ENCODE measurements at places on chromosomes 11 and 22.
A peak's percentile ranks its signal among the peaks of the same experiment; 100 is the strongest.

GRCh38 chr11:34214961-34215805 lies 109.8 kb downstream of the NAT10 start:
- DNase-seq, result no peak

- no peak for DNase-seq
These were observed 15.7 kb upstream of the RASL10A start for GRCh38 chr22:29331213-29331612.

GRCh38 chr22:45224988-45225731 lies 15.5 kb downstream of the KIAA0930 start:
- no peak for DNase-seq

GRCh38 chr11:111538407-111539114 lies 2.0 kb upstream of the LAYN start:
- DNase-seq, result no peak

GRCh38 chr22:50470491-50470890 lies 4.3 kb downstream of the SBF1 start:
- DNase-seq, result no peak

DNA sequence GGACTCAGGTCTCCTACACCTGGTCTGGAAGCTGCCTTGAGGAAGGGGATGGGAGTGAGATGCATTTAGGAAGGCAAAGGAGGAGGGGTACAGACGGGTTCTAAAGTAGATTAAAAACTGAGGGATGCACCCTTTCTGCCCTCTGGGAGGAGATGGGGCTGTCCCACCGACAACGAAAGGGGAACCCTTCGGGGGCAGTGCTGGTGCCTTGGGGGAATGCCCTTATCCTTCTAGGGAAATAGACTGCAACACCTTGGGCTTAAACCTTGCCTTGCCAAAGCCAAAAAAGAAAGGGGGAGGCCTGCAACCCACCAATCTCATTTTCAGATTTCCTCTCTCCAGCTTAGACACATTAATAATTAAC lies 89.8 kb downstream of the PLEKHA7 start:
- DNase-seq, result no peak

DNA sequence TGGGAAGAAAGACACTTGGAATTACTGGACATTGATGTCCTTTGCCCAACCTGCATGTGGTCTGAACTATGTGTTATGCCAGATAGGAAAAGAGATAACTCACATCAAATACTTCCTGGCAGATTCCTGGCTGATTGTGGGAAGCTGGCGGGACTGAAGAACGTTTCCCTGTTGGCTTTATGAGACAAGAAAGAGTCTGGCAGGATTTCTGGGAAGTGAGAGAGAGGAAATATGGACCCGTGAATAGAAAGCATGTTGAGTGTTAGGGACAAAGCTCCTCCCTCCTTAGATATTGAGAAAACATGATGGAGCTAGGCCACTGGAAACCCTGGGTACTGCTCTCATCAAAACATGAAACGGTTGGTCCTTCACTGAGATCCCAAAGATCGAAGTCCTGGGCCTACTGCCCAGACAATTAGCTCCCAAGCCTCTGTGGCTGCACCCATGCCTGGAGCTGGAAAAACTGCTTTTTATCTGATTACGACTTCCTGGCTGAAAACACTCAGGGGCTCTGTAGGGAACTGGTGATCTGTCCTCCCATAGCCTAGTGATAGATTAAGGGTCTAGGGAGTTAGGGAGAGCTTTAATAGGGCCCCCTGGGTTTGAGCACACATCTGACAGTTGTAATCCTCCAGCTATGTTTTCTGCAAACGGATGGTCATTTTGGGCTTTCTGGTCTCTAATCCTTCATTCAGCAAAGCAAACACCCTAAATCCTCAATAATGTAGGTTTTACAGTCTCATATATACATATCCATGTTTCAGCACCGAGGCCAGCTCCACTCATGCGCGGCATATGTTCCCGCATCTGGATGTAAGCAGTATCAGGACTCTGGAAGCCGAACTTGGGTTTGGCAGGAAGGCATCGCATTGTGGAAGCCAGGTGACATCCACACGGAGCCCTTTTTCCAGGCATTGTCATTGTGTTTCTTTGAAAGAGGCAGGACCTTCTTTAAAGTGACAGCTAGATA lies 6.1 kb upstream of the B3GAT1 start:
- no peak for DNase-seq

DNA sequence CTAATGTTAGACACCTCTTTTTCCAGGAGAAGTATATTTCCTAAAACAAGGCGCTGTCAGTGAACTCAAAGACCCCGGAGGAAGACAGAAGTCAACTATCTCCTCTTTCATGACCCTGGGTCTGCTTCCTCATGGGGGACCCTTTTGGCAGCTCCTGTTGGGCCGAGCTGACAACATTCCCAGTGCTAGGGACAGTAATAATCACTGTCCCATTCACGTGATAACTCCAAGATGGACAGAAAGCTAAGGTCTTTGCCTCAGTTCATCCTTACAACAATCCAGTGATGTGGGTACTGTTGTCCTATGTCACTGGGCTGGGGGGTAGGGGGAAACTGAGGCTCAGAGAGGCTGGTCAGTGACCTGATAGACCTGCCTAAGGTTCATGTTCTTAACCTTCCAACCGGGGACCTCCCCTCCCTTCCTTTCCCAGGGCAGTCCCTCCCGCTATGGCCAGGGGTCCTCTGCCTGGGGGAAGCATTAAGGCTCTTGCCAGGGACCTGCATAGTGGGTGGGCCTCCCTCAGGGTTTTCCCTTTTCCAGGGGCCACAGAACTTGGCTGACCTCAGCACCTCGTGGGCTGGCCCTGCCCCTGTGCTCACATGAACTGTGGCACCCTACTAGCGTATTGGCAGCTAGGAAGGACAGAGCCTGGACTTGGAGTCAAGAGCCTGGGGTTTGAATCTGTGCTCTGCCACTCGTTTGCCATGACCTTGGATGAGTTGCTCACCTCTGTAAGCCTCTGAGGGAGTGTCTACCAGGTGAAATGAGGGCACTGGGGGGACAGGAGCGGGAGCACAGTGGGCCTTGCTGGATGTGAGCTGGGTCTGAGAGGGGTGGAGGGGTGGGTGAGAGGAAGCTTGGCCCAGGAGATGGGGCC lies 53.6 kb downstream of the LRRC32 start:
- DNase-seq, result no peak

DNA sequence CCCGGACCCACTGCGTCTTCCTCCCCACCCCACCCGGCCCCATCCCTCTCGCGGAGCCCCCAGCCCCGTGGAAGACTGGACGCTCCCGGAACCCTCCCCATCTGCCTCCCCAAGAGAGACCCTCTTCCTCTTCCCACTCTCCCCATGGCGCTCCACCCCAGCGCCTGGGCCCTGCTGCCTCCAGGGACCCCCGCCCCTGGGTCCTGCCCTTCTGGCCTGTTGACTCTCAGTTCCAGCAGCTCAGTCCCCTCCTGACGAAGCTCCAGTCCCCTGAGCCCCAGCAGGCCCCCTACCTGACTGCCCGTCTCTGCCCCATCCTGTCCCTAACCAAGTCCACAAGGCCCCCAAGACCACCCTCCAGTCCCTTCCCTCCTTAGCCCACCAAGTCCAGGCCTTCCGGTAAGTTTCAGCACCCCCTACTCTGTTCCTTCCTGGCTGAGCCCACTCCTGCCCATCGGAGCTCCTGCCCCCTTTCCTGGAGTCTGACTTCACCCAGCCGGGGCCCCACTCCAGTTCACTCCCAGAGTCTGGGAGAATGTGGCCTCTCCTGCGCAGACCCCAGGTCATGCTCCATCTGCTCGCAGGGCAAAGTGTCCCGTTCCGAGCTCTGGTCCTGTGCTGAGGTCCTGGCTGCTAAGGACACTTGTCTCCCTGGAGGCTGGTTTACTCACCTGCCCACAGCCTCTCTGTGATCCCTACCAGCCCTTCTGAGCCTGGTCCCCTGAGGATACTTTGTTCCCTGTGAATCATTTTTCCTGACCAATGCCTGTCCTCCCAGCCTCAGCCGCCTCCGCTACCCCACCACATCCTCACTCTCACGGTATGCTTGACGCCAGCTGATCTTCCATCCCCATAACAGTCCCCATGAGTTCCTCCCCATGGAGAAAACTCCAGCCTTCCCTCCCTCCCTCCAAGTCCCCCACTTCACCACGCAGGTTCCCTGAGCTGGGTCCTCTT lies 722 bp downstream of the IFITM10 start:
- DNase-seq, result no peak

GRCh38 chr11:31620434-31620833 lies 110.9 kb downstream of the ELP4 start:
- no peak for DNase-seq

DNA sequence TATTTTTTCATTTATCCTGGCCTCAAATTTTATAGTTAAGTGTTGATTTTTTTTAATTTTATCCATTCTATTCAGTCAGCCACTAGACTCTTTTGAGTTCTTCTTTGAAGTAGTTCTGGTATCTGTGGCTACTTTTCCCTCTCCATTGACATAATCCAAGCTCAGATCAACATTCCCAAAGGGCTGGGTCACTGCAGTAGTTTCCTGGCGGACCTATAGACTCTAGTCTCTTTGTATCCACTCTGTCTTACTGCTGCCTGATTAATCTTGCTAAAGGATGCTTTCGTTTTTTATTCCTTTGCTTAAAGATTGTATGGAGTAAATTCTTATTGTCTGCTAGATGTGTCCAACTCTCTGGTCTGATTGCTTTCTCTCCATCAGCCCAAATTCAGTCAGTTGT lies 87.6 kb downstream of the UVRAG start:
- DNase-seq, result no peak

- no peak for DNase-seq
These were observed 8.9 kb downstream of the RASGRP2 start for GRCh38 chr11:64734811-64735724.

DNA sequence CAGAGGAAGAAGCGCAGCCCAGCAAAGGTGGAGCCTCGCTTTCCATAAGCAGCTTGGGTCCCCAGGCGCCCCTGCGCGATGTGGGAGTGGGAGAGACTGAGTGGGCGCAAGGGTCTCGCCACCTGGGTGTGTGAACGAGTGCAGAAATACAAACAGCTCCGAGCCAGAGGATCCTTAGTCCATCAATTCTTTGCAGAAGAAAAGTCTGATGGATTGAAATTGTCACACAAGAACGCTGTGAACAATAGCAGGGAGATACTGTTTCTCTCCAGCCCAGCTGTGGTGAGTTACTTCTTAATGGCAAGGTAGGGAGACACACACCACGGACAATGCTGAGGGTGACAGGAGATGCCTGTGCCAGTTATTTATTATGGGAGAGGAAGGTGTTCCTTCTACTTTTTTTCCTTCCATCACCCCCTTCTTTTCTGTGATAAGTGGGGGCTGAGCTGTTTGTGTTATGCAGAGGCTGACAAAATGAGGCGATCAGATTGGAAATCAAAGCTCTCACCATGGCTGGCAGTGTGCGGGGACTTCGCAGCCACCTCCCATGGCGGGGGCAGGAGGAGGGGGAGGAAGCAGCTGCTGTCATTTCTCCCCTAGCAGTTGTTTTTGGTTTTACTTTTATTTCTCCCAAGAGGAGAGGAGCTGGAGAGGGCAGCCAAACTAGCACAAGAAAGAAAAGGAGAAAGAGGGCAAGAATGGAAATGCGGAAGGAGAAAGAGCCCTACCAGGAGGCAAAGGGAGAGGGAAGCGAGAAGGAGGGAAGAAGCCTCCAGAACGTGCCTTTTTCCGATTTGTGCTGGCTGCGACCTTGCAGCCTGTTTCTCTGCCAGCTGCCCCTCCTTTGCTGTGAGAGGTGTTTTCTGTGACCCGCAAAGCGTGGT lies 755.8 kb downstream of the NTM start:
- DNase-seq, result no peak

- DNase-seq, result no peak
These were observed 21.4 kb upstream of the STK33 start for GRCh38 chr11:8615291-8616032.

DNA sequence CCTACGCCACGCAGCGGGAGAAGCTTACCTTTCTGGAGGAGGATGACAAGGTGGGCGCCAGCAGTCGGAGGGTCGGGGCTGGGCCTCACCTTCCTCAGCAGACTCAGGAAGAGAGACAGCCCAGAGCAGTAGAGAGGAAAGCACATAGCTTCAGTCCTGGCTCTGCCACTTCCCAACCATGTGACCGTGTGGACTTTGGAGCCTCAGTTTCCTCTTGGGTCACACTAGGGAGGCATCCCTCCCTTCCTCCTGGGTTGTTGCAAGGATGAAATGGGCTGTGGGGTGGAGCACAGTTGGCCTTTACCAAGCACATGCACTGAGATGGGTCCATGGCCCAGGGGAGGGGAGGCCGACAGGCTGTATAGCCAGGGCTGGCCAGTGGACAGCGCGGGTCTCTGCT lies 12.9 kb downstream of the DPP3 start:
- DNase-seq, result no peak

DNA sequence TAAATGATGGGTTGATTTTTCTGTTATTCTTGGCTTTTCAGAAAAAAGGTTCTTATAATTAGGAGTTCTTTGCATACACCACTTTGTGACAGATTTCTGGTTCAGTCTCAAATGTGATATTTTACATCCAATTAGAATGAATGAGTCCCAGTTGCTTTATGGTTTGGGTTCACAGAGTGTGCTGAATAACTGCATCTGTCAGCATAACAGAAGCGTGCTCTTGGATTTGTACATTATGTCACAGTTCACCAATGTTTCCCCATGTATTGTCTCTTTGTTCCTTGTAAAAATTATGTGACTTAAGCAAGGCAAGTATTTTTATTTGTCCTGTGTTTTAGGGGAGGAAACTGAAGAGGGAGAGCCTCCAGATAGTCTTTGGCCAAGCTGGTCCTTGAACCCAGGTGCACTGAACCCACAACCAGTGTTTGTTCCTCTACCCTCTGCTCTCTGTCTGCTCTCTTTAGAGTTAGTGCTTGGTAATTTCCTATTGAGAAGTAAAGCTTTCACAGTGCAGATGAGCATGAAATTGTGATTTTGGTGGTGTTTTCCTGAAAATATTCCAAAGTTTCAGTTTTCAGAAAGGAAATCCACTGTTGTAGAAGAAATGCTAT lies 107.5 kb downstream of the TBC1D22A start:
- DNase-seq, result no peak

- DNase-seq, result no peak
These were observed 12.9 kb upstream of the CD3E start for GRCh38 chr11:118291477-118292135.

DNA sequence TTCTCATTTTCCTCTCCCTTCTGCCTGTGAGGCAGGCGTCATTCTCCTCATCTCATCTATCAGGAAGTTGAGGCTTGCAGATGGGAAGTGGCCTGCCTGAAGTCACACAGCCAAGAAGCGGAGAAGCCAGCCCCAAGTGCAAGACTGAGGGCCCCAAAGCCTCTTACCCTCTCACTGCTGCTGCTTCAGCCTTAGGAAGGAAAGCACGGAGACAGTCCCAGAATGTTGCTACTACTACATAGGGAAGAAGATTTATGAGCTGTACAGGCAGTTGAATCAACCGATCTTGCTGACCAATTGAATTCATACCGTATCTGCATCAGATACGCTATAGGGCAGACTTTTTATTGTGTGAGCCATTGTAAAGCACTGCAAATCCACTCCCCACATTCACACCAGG lies 89.0 kb downstream of the CWC15 start:
- DNase-seq, result no peak

DNA sequence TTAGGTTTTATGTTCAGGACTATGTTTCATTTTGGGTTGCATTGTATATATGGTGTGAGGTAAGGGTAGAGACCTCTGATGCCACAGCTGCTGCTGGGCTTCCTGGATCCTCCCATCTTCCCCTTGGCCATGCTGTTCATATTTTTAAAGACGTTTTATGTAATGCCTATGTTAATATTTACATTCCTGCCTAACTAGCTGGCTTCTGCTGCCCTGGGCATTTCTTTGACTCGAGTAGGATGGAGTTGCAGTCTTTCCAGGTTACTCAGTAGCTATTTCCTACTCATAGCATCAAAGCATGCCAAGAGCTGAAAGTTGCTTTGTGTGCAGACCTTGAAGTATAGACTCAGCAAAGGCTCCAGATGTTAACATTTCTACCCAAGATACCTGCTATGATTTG lies 220.5 kb upstream of the CADM1 start:
- DNase-seq, result no peak

GRCh38 chr11:126585774-126586491 lies 230.4 kb downstream of the ST3GAL4 start:
- DNase-seq, result peak; percentile 75
